ENCODE measurements at places on chromosomes 6 and 20.

DNA sequence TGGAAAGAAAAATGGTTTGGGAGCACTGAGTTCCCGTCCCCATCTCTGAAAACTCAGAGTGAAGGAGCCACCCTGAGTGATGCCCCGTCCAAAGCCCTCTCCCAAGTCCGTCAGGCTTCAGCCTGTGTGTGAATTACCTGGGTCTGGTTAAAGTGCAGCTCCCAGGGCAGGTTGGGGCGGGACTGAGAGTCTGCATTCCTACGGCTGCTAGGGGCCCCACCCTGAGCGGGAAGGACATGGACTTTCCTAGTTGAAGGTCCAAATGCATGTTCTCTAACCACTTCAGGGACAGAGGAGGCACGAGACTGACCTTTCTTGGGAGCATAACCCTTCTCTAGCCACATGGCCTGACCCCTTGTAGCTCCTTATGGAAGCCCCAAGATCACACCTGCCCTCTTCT lies 97.2 kb downstream of the SYNDIG1 start:
- DNase-seq: no peak

DNA sequence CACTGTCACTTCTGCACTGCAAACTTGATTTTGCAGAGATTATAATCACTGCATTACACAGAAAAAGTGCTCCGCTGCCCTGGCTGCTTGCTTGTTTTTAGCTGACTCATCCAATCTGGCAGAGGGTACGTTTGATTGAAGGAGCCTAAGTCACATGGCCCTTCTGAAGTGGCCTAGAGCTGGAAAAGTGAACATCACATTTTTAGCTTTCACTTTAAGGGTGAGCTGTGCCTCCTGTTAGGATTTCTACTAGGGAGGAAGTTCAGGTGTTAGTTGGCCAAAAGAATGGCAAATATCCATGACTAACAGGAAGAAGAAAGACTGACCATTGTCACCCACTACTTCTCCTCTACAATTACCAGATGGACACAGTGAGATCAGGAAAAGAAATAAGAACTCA lies 889.1 kb upstream of the MAP3K7 start:
- no peak for DNase-seq

GRCh38 chr6:105326216-105326615 lies 76.7 kb downstream of the PREP start:
- no peak for DNase-seq

GRCh38 chr6:157985378-157986155 lies 3.9 kb downstream of the SYNJ2 start:
- no peak for DNase-seq

DNA sequence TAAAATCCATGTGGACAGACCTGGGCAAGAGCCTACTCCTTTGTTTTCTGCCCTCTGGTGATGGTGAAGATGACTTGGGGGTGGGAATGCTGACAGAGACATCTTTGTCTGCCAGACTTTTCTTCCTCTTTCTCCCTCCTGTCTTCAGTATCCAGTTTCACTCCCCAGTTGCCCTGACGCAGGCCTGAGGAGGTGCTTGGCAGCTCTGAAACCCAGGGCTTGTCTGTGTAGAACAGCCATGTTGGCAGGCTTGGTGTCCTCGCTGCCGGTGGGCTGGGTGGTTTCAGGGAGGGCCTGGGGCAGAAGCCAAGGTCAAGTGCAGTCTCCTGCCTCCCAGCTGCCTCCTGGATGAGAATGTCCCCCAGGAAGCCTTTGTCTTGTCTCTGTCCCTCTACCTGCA lies 22.5 kb downstream of the CCDC167 start:
- DNase-seq: no peak

DNA sequence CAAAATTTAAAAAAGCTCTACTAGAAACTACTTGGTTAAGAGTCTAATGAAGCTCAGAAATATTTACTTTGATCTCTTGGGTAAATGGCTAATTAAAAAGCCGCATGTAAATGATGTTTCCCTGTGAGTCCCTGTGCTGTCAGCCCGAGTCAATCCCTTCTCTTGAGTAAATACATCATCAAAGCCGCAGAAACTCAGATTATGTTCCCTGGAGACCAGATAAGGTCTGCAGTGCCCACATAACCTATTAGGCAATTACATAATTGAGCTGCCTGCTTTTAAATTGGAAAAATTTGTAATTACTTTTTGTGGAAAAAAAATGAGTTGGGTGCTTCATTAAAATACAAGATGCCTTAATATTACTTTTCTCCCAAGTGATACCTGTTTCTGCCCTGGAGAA lies 83.1 kb downstream of the KIZ start:
- no peak for DNase-seq

DNA sequence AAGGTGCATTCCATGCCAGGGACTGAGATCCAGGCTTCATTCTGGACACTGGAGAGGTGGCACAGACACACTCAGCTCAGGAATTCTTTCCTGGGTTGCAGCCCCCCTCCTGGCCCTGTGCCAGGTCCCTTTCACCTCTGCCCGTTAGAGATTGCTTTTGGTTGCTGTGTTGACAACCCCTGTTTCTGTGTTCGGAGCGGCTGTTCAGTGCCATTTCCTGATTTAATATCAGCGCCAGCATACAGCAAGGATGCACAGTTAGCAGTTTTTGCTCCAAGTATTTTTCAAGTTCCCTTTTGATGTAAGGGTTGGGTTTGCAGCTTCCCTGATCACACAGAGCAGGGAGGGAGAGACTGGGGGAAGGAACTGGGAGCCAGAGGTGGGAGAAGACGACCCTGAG lies 8.5 kb upstream of the MAFB start:
- no peak for DNase-seq

DNA sequence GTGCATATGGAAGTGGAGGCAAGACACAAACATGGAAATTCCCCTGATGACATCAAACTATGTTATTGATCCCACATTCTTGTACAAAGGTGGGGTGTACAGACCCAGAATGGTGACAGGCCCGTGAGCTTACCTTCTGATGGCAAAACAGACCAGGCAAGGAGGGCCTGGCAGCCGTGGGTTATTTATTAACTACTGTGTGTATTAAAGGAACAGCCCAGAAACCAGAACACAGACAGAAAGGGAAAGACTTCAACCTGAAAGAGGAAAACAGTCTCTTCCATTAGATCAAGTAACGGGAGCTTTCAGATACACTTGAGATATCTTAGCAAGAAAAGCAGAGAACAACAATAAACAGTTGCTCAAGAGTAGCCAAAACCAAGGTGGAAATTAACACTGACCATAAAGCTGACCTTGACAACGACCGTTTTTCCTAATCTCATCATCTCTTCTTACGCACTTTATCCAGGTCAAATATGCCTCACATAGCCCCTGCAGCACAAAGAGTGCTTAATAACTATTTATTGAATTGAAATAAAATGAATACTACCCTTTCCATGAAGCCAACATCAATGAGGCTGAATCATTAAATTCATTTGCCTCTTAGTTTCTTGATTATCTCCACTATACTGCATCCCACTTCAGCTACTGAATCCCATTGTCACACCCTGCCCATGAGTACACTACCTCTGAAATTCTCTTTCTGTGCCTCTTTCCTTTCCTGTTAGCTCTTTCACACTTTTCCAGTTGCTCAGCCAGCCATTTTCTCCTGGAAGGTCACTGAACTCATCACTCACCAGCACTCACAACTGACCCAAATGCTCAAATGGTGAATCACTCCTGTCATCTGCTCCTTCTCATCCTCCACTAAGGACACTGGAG lies 67.4 kb downstream of the MOXD1 start:
- no peak for DNase-seq

- no peak for DNase-seq
These were observed 360.6 kb upstream of the RUNX2 start for GRCh38 chr6:44967481-44967880.

DNA sequence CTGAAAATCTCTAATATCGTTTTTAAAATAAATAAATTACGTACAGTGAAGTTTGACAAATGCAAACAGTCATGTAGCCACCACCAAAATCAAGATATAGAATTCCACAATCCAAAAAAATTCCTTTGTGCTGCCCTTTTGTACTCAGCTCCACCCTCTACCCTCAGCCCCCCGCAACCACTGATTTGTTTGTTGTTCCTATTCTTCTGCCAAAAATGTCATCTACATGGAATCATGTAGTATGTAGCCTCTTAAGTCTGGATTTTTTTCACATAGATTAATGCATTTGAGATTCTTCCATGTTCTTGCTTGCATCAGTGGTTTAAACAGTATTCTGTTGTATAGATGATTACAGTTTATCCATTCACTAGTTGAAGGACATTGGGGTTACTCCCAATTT lies 8.5 kb upstream of the REPS1 start:
- DNase-seq: no peak

- no peak for DNase-seq
These were observed 7.7 kb upstream of the SLC35A1 start for GRCh38 chr6:87465051-87465450.

GRCh38 chr6:110662490-110663211 lies 152.6 kb downstream of the CDK19 start:
- no peak for DNase-seq

GRCh38 chr6:97963193-97963592 lies 680.2 kb upstream of the MMS22L start:
- DNase-seq: no peak

- no peak for DNase-seq
These were observed 84.2 kb downstream of the TRERF1 start for GRCh38 chr6:42367353-42368011.

GRCh38 chr20:17993546-17993945 lies 24.7 kb downstream of the MGME1 start:
- DNase-seq: no peak

DNA sequence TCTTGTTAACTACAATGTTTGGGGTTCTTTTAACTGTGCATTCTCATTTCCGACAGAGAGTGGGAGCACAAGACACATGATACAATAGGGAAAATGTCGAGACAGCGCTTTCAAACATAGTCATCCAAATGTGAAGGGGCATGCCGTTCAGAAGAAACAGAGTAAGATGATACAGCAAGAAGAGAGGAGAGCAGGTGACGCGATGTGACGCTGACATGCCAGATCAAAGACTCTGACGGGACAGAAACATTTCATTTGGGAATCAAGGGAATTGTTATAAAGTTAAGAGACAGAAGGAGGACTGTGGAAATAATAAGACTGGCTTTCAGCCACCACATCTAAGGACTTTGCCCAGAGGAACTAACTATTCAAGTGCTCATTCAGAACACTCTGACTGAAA lies 117.4 kb downstream of the FAXC start:
- DNase-seq: no peak

DNA sequence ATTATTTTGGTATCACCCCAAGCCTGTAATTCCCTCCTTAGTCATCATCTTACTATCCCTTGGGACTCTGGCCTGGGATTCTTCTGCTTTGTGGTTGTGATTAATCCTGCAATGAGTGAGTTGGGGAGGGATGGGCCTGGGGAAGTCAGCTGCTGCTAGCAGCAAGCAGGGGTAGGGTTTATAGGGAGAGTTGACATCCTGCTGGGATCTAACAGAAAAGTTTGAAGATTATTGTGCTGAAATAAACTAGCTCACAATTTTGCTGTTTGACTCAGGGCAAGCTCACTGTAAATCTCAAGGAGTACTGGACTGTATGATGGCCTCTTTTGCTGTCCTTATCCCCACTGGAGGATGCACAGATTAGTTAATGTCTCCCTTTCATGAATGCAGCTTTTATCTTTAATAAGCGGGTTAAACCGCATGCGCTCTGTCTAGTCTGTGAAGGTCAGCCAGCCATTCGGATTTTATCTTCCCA lies 83.4 kb downstream of the JARID2 start:
- DNase-seq: no peak

DNA sequence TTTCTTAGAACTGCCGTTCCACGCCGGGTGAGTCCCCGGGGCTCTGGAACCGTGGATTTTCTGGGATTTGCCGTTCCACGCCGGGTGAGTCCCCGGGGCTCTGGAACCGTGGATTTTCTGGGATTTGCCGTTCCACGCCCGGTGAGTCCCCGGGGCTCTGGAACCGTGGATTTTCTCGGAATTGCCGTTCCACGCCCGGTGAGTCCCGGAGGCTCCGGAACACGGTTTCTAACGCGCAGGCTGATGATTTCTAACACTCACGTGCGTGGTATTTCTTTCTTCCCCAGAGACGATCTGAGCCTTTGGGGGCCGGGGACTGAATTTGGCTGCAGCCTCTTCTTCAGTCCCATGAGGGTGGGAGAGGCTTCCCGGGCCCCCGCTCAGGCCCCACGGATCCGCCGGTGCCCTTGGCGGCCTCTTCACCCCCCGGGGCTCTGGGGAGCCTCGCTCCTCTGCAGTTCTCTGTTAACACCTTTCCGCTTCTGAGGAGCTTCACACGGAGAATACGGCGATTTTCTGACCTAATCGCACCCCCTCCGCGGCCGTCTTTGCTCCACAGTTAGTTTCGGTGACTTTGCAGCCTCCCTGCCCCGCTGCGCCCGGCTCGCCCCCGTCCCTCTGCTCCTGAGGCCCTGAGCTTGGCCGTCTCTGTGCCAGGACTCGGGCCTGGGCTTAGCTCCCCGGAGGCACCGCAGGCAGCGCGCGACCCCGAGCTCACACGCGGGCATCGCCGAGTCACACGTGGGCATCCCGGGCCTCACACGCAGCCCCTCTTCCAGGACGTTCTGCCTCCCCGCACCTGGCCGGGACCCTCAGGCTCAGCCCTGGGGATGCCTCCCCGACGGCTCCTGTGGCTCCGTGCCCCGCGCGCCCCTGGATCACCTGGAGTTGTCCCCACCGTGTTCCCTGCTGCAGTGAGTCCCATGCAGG lies 7.2 kb upstream of the KIF25 start:
- no peak for DNase-seq

DNA sequence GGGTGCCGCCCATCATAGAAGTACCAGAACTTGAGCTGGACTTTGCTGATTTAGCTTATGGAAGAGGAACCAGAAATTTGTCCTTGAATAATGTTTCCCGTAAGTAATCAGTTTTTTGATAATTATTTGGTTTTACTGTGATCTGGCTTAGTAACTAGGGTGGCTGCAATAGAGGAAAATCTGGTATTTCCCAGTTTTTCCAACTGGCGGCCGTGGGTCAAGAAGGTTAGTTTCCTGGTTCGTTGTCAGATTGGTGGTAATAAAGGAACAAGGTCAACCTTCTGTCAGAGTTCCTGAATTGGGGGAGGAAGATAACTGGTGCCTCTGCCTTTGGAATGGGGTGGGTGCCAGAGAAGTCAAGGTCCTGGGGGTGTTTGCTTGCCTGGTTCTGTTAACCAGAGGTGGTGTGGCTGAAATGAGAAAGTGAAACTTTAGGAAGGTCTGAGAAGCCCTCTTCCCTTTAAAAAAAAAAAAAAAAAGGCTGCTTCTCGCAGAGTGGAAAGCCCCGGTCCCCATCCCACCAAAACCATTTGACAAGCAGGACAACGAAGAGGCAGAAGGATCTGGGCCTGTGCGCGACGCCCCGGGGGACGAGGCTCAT lies at the start of gene CALHM6:
Gene CALHM6, plus strand, starts transcription at position 45 of the 601 bp plus-strand sequence. Its CDS starts 555 bp downstream, at position 600.
- DNase-seq: no peak
